Activated naive CD8-positive, alpha-beta T cell treated with anti-CD3 and anti-CD28 coated beads for 36 hours (primary cell): ENCODE measurements at places on chromosomes 1 and 21.
A peak's percentile ranks its signal among the peaks of the same experiment; 100 is the strongest.

DNA sequence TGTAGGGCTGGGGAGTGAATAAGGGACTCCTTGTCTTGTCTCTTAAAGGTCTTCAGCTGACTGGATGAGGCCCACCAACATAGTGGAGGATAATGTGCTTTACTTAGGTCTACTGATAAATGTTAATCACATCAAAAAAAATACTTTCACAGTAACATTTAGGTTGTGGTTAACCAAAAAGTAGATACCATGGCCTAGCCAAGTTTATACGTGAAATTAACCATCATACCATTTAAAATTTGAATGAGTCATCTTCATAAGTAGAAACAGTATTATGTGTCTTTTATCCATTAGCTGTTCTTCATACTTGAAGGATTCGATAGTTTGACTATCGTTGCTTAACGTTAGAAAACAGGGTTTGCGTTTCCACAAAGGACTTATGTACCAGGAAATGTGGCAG, 80.9 kb downstream of the MTR start:
- DNase-seq = no peak

DNA sequence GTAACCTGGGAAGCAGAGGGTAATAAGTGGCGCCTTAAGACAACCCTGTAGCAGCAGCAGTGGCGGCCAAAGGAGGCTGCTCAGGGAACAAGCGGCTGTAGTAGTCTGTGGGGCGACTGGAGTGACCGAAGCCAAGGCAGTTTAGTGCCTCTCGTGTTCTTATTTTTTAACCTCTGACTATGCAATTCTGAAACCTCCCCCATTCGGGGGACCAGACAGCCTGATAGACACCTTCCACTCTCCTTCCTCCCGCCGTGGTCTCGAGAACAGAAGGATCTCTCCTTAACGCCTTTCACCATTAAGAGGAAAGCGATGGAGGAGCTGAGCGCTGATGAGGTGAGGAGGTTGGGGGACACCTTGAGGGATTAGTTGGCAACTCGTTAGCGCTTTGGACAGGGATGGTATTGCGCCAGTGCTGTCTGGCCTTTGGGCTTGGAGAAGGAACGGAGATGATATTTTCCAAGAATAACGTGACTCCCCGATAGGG, 644 bp downstream of the UBE4B start:
- DNase-seq = no peak

DNA sequence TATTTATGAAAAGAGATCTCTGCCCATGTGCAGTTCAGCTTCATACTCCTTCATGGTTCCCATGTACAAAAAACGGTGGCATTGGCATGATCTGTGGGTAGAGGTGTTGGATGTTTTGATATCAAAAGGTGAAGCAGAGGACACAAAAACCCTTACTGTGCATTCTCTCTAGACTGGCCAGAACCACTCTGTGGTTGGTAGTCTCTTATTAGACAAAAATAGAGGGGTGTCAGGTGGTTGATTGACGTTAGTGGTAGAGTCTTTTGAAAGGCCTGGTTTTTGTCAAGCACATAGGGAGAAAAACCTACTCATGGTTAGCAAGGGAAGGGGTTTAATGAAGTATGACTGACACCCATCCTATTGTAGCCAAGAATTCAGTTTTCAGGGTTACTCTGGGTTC, 400.0 kb upstream of the TMPRSS15 start:
- DNase-seq = no peak

- no peak for DNase-seq
Observed at GRCh38 chr1:38605063-38605462, 254.5 kb downstream of the RRAGC start.

- no peak for DNase-seq
Observed at GRCh38 chr1:197619008-197619640, 156.2 kb downstream of the DENND1B start.

- peak; percentile 4 for DNase-seq
Observed at GRCh38 chr1:162391790-162392563, 10.4 kb downstream of the C1orf226 start.

DNA sequence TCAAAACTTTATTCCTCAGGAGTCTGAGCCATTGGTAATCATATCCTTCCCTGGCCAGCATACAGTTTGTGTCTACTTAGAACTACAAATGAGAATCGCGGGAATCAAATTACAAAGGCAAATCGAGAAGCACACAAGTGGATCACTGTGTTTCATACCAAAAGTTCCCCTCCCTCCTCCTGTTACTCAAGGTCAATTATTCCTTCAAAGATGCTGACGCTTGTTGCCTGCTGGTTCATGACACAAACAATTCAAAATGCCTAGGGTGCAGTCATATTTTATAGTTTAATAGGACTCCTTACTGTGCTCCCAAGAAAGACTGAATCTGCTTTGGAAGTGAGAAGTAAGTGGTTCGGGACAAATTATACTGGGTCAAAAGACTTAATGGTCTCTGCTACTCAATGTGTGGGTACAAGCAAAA, 93.0 kb upstream of the PBX1 start:
- no peak for DNase-seq

DNA sequence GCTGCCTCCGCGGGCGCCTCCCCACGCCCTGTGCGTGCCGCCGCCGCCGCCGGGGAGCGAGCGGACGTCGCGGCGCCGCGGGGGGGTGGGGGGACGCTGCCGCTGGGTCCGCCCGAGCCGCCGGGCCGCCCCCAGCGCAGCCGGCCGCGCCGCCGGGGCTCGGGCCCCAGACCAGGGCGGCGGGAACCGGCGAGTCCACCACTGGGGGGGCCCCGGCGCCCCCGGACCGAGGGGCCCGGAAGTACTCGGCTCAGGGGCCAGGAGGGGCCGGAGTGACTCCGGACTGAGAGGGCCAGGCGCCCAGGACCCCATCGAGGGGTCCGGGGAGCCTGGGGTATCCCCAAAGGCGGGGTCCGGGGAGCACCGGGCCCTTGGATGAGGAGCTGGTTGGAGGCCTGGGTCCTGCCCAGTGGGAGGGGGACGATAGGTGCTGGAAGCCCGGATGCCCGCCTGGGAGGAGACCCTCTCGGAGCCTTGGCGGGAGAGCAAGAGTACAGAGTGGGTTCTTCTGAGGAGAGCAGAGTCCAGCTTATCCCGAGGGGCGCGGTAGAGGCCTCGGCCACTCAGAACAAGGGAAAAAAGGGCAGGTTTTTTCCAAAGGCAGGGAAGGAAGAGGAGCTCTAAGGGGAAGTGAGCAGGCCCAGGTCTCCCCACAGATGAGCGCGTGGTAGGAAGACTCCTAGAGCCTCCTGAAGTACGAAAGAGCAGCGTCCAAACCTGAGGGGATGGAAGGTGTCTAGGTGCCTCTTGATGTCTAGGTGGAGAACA, 556 bp downstream of the GMEB1 start:
- peak; percentile 45 for DNase-seq

GRCh38 chr21:33125680-33126375, 55.9 kb downstream of the OLIG1 start:
- no peak for DNase-seq

- DNase-seq = no peak
Observed at GRCh38 chr1:31866450-31867032, 50.7 kb upstream of the SPOCD1 start.

- DNase-seq = peak; percentile 6
Observed at GRCh38 chr21:23452384-23453083, 2154.7 kb downstream of the MRPL39 start.

DNA sequence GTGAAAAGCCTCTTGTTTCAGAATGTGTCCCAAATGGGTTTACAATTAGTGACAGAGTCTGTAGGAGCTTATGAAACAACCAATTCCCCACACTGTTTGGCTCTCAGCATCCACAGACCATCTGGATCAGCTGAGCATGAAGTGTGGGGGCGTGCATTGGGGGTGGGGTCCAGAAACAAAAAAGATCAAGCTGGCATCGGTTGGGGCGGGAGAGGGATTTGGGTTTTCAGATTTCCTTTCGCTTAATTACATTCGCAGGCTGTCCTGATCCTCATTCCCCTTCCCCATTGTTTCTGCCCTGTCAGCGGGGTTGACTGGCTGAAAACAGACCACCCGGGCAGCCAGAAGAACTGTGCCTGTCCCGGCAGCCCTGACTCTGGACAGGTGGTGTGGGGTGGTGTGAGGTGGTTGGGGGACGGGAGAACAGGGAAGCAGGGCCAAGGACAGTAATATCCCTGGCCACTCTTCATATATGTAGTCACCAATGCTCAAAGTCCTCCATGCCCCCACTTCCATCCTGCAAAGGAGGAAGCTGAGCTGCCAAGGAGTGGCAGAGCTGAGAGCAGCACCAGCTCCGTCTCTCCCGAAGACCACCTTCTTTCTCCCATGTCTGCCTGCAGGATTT, 92.0 kb downstream of the IER5 start:
- DNase-seq = no peak

GRCh38 chr1:156862997-156863599, 2.4 kb downstream of the NTRK1 start:
- DNase-seq = no peak

DNA sequence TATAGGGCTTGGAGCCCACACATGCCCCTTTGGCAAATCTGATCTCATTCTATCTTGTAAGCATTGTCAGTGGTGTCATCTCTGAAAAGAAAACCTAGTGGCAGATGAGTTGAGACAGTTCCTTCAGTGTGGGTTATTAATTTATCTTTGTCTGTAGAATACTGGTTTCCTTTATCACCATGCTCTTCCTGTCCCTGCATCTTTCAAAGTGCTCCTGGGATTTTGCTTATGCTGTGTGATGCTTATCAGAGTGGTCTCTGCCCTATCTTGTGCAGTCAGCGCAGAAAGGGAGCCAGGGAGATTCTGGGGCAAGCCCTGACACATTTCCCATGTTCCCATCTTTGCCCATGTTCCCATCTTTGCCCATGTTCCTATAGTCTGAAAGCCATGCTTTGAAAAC, 402.9 kb downstream of the RWDD3 start:
- no peak for DNase-seq

DNA sequence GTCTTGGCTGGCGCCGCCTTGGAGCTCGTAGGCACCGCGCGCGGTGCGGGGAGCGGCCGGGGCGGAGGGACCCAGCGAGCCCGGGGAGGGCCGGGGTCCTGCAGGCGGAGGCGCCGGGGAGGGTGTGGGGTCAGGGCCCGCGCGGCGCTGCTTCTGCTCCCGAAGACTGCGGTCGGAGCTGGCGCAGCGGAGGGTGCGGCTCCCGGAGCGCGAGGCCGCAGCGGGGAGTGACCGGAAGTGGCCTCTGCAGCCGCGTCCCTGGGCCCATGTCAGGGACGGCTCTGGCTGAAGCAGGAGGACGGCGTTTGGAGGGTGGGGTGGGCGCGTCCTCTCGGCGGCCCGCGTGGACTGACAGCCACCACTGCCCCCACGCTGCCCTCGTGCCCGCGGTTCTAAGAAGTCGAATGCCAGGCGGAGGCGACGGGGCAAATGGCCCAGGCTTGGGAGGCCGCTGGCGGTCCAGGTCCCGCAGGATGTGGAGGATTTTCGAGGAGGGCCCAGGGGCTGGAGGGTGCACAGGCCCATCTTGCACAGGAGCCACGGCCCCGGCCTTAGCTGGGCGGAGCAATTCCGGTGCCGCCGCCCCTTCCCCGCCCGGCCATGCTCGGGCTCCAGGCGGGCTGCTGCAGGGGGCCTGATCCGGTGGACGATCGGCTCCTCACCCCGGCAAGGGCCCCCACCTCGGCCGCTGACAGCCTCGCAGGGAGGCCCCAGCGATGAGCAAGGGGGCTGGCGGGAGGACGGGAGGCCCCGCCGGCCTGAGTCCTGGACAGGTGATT, 7.7 kb upstream of the ZNF669 start:
- no peak for DNase-seq

- DNase-seq = no peak
Observed at GRCh38 chr21:41032541-41032940, 135.4 kb upstream of the BACE2 start.

DNA sequence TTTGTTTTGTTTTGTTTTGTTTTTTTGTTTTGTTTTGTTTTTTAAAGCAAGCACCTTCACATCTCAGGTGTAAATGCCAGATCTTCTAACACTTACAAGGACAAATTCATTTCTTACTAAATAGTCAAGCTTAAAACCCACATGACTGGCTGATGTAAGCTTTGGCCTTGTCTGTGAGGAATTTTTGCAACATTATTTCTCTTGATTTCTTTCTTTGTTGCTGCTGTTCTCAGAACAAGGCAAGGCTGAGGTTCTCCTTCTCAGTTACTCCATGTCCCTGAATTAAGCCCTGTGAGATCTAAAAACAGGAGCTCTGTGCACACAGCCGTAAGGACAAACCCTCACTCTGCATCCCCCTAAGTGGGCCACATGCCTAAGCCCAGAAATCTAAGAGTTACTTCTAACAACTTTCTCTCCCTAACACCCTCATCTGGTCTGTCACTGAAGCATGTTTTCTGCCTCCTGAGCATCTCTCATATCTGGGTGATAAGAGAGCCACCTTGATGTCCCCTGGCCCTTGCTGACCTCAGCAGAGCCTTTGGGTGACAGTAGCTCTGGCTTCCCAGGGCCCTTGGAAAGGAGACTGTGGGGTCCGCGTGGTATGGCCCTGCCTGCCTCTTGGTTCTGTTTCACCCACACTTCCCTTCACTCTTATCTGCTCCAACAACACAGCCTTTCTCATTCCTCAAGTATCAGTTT, 81.2 kb upstream of the HOOK1 start:
- no peak for DNase-seq

- DNase-seq = no peak
Observed at GRCh38 chr1:61925591-61926298, 183.5 kb downstream of the PATJ start.

DNA sequence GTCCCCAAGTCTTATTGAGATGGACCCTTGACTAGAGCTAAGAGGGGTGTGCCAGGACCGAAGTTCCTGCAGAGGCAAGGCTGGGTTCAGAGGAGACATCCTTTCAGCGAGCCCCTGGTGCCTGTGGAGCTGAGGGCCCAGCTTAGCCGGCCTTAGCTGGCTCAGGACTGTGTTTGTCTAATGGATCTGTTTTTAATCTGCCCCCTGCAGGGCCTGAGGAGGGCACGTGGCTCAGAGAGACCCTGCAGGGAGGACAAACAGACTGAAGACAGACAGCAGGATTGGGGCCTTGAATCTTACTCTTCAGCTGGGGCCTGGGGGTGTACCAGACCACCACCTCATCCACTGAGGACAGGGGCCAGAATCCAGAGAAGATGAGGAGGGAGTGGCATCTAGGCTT, 1.6 kb downstream of the CRABP2 start:
- no peak for DNase-seq

- DNase-seq = no peak
Observed at GRCh38 chr1:81496349-81496748, 304.4 kb upstream of the ADGRL2 start.

GRCh38 chr1:113057006-113057405, 16.0 kb upstream of the LRIG2 start:
- no peak for DNase-seq

DNA sequence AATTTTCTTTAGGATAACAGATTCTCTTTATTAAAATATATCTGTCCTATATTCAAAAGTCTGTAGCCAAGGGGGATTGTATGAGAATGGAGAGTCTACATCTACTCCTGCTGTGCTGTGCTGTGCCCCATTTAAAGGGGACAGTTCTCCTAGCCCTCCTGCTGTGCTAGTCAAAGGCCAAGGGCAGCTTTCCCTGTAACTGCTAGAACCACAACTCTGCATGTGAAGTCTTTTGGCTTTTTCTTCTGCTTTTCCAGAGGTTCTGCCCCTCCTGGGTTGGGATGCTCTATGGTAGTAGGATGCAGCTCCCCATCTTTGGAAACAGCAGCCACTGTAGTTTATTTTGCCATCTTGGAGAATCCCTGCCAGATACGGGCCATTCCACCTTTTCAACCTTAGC, 197.5 kb upstream of the JUN start:
- no peak for DNase-seq

- DNase-seq = no peak
Observed at GRCh38 chr1:147808025-147808424, 47.6 kb upstream of the GJA5 start.

GRCh38 chr1:215475796-215476481, 91.2 kb upstream of the KCTD3 start:
- DNase-seq = no peak
